SK-N-SH treated with all-trans-retinoic acid at 6 μM for 48 hours (cell line): ENCODE measurements at places on chromosomes 16 and 17.

DNA sequence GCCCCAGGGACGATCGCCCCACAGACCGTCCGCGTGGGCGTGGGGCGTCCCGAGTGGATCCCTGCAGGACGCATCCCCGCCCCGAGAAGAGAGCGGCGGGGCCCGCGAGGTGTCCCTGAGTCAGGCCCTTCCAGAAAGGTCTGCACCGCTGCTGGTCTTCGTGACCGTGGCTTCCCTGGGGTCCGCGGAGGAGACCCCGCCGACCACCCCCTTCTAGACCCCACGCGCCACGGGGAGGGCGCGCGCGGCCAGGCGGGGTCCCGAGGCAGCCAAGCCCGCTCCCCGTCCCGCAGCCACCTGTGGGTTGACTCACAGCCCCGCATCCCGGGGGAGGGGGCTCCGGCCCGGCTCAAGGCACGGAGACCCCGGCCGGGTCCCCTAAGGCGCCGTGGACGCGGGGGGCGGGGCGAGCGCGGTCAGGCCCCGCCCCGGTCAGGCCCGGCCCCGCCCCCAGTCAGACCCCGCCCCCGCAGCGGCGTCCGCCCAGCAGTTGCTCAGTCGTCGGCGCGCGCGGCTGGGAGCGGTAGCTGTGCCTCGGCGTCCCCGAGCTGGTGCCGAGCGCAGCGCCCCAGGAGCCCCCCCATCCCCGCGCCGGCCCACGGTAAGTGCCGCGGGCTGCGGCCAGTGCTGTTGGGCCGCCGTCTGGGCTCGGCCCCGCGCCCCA, at the start of gene BAIAP3:
TSS of gene BAIAP3 (plus strand) at position 497 of the 664 bp plus-strand sequence. CDS start 4,905 bp downstream, outside the sequence.
- ATAC-seq = peak; percentile 47

- no peak for ATAC-seq
Observed at GRCh38 chr16:62648256-62648655, 612.0 kb upstream of the CDH8 start.

DNA sequence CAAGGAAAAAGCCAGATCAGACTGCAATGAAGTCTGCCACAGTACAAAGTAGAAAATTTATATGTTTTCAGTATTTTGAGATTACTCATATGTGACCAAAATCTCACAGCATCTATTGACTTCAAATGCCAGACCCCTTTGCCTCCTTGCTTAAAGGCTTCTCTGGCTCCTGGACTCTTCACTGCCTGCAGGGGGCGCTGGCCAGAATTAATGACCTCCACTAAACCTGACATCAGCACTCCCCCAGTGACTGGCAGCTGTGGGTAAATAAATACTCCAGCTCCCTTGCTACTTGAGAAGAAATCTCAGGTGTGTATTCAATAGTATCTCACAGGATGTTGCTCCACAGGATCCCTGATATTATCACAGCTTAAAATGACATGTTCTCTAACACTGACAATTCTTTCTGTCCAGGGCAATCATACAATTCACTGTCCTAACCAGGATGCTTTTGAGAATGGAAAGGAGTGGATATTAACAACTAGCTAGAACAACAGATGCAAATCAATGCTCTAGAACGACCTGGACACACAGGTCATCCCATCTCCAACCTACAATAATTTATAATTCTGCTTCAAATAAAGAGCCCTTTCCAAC, 4.0 kb downstream of the BECN1 start:
- ATAC-seq = peak; percentile 41

DNA sequence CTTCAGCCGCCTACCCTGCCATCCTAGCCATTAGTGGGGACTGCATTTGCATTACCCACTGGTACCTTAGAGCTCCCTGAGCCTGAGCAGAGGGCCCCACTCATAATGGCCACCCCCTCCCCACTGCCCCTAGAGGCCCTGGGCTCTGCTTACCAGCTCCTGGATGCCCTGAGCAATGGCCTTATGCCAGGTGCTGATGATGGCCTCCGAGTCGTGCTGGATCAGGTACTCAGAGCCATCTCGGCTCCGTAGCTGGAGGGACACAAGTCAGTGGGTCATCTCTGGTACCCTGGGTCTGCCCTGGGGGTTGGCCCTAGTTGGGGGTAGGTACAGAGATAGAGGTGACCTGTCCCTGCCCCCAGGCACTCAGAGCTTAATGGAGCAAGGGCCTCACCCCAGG, 34.9 kb downstream of the ARHGAP27 start:
- no peak for ATAC-seq

DNA sequence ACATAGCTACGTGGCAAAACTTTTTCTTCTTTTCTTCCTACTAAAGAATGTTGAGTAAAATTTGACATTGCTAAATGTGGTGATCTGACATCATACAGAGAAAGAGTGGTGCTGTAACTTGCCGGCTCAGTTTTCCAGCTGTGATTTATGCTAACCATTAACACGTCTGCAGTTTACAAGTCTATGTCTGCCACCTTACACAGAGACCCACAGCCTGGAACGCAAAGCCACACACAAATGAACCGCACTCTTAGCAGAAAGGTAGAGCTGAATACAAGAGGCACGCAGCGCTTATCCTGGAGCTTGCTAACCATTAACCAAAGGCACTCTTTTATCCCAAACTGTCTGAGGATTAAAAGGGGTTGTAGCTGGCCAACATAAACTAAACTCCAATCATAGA, 31.9 kb downstream of the CACNG1 start:
- ATAC-seq = no peak

DNA sequence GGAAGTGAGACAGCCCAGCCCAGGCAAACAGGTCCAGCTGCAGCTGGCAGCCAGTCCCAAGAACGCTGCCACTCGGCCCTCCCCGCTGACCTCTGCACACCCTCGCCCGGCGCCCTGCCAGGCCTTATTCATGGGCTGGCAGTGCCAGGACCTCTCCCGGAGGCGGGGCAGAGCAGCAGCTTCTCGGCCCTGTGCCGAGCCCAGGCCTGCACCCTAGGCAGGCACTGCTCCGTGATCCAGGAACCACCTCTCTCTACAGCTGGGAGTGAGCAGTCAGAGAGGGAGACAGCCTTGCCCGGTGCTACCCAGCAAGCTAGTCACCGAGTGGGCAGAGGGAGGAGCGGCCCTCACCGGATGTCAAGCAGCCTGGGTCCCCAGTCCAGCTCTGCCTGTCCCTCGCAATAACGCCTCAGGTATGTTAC, 79.9 kb upstream of the CBX4 start:
- peak; percentile 85 for ATAC-seq

DNA sequence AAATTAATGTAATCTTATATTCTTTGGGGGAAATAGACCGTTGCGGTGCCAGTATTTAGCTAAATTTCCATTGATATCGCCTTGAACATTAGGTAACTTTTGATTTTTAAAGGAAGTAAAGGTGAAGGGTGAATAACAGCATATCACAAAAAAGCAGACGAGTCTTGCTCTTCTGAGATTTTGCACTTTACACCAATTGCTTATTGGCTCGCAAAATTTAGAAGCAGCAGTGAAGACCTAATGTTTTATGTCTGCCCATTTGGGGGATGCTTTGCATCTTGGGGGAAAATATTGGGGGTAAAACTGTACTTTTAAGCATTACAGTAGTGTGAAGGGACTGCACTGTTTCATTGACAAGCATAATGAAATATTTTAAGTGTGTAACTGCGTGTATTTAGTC, 934 bp downstream of the MAP2K6 start:
- ATAC-seq = no peak

DNA sequence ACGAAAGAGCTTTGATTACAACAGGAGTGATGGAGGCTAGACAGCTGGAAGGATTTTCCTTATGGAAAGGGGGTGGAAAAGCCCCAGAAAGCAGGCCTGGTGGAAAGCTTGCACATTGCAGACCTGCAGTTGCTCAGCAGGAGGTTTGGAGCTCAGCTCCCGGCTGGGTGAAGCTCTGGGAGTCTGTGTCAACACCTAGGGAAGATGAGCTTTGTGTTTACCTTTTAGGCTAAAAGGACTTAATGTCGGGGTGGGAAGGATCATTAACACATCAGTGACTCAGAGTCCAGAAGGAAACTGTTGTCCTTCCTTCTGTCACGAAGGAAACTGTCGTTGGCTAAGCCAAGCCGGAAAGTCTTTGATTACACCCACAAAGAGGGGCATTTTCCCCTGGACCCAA, 48.2 kb downstream of the RAP1GAP2 start:
- no peak for ATAC-seq

DNA sequence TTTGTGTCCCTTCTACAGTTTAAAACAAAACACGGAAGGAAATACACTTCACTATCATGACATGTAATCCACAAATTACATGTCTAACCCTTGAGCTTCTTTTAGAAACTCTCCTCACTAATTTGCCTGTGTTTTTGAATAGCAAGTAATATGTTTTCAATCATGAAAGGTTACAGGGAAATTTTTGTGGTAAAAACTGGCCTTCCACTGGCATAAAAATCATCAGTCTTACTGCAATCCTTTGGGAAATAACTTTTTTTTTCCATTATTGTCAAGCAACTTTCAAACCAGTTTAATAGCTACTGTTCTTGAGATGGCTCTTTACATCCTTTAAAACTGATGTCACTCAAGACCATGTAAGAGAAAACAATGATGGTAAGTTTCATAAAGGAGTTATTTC, 27.0 kb downstream of the MYO1D start:
- no peak for ATAC-seq

DNA sequence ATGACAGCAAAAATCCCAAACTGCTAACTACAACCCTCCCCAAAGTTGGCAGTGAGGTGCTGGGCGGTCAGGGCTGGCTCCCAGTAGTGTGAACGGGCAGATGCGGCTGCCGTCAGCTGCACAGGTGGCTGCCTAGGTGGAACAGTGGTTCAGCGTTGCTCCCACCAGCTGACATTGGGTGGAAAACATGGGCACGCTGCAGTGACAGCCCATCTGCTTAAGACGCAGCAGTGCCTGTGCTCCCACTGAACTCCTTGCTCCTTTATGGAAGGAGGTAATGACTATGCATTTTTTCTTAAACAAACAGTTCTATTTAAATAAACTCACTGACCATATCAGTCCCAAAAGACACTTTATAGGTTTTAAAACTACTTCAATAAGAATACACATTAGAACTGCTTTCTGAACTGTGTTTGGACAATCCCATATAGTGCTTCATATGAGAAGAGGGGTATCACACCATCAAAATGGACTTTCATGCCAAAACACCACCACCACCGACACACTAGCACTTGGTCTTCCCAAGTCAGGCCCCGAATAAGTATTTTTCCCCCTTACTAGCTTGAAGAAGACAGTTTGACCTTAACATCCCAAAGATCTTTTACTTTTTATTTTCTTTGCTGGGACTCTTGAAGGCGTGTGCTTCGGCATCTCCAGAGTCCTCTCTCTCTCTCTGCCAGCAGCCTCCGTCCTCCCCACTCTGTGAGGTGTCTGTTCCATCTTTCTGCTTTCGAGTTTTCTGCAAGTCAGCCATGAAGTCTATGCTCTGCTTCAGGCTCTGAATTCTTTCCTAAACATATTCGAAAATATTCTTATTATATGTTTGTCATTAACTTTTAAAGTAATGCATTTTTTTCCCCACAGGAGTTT, 34.4 kb downstream of the BRD7 start:
- ATAC-seq = no peak

GRCh38 chr16:77223184-77223583, 24.0 kb downstream of the SYCE1L start:
- 0 out of 3 replicates have a peak, but pooled peaks have one; percentile 27 for ATAC-seq

DNA sequence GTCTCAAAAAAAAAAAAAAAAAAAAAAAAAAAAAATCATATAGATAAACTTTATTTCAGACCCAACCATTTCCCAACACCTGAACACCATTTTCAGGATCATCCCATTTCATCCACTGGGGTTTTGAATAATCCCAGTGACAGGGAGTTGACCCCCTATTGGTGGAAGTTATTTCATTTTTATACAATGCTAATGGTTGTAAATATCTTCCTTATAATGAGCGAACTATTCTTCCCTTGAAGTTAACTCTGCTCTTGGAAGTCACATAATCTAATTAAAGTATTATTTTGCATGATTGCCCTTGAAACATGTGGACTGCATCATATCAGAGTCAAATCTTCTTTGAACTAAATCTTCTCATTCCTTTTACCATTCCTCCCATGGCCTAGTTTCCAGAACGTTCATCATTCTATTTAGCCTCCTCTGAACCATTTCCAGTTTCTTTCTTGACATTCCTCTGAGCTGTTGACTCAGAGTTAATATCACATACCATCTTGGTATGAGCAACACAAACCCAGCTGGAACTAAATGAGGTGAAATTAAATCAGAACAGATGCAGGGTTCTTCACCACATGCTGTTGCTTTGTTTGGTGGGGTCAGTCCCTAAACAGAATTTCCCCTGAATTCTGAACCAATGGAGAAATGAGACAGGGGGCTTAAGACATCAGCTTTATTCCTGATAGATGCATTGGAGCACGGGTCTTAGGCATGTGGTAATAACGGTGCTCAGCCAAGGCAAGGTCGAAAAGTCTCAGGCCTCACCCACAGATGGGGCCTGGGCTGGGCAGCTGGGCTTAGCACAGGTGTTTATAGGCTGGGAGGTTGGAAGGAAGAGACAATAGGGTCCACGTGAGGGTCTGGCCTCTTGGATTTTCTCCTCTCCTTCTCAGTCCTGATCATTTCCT, 8.9 kb downstream of the HSD17B2 start:
- ATAC-seq = peak; percentile 68

DNA sequence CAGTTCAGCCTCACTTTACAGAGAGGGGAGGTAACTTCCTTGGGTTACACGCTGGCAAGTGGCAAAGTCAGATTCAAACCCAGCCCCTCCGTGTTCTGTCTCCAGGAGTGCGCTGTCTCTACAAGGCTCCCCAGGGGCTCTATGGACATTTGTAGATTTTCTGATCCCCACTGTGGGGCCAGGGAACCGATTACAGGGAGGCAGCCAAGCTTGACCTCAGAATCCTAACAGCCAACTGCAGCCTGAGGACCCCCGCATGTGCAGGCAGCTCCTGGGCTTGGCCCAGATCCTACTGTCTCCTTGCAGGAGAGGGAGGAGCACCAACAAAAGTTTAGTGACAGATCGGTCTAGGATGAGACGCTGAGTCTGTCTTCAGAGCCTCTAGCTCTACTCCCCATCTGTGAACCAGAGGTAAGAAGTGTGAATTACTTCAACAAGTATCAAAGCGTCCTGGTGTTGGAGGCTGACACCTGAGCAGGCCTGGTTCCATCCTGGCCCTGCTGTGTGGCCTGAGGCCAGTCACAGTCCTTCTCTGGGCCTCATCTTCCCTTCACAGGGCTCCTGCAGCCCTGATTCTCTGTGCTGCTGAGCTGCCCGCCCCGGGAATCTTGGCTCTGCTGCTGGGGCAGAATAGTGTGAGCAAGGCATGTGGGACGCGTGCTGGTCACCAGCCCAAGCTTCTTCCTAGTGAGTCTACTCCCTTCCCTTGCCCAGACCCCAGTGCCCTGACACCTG, 9.2 kb upstream of the NATD1 start:
- no peak for ATAC-seq

- ATAC-seq = no peak
Observed at GRCh38 chr16:46582313-46582712, 38.9 kb downstream of the SHCBP1 start.

DNA sequence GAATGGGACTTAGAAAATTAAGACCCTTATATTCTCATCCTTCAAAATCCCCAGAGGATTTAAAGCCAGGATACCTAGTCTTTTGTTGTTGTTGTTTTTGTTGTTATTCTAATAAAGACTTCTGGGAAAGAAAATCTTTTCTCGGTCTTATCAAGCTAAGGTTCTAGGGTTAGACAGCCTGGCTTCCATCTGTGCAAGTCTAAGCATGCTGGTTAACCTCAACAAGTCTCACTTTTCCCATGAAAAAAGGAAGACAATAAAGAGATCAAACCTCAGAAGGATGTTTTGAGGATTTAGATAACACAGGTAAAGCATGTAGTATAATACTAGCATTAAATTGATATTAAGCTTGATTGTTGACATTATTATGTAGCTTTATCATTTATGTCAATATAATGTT, 486.4 kb upstream of the SOX9 start:
- no peak for ATAC-seq
